ENCODE measurements at places on chromosomes 2 and 18.

DNA sequence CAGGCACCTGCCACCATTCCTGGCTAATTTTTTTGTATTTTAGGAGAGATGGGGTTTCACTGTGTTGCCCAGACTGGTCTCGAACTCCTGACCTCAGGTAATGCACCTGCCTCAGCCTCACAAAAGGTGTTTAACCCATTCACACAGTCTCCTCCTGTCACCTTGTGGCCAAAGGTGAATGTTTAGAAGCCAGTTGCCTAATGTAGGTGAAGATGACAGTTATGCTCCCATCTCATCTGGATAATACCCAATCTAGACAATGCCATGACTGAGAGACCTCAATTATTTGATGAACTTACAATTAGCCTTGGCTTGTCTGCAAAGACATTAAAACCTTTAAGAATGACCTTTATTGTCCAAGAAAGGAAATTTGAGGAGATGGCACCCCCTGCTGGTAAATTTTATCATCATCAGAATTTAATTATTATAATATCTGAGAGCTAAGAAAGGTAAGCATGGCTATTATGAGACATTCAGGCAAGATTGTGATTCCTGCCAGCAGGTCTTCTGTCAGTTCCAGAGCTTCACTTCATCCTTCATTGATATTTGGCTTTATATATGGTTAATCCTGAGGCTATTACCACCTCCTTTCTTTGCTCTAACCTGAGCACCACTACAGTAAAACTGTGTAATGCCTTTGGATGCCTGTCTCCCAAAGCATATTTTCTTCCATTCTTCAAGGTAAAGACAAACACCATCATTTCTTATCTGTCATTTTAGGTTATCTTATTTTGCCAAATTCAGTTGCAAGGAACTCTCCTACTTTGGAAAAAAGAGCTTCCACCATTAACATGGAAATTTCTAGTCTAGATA, 117.6 kb downstream of the FAM124B start:
- DNase-seq, result peak; percentile 49

DNA sequence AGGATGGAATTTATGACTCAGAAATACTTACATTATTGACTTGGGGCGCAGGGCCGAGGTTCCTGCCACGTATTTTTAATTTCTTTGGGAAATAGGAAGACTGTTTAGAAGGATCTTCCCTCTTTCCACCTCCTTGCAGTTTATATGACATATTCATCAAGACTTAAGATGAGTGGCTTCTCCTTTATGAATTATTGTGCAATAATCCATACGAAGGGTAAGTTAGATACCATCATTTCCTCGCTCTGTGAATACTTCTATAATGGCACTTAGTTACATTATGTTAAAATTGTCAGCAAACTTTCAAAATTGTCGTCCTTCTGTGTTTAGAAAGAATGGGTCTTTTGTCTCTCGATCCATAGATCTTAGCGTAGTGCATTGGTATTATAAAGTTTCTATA, 328.8 kb upstream of the UBE2E3 start:
- DNase-seq, result no peak

- DNase-seq, result no peak
Observed at GRCh38 chr18:71441156-71441555, 1103.0 kb downstream of the CBLN2 start.

GRCh38 chr2:216857131-216857550, 2.7 kb downstream of the TNP1 start:
- no peak for DNase-seq

DNA sequence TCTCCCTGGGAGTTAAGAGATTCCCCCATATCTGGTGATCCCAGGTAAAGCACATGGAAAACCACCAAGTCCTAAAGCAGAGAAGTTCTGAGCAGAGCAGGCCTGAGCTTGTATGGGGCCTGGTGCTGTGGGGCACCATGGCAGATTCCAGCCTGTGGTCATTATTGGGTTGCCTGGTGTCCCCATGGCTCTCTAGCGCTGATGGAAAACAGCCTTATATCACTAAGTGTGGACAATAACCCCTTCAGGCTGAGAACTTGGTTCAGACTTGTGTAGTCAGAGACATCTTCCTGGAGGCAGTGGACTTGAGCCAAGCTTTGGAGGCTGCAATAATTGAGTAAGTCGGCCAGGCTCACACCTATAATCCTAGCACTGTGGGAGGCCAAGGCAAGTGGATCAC, 96.8 kb downstream of the MCFD2 start:
- no peak for DNase-seq

DNA sequence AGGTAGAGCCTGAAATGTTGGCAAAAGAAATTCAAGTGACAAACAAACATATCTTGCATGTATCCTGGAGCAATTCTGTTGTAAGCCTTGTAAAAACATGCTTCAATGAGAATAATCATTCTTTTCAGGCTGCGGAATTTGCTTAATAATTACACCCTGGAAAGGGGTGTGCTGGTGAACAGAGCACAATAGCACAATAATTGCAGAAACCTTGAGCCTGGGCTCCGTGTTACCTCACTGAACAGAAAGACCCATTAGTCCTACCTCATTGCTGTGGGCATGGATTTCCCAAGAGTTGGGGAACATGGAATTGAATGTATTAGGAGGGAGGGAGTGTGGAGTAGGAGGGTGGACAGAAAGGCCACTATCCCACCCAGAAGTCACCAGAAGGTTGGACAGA, 168.0 kb upstream of the ALKAL2 start:
- no peak for DNase-seq

DNA sequence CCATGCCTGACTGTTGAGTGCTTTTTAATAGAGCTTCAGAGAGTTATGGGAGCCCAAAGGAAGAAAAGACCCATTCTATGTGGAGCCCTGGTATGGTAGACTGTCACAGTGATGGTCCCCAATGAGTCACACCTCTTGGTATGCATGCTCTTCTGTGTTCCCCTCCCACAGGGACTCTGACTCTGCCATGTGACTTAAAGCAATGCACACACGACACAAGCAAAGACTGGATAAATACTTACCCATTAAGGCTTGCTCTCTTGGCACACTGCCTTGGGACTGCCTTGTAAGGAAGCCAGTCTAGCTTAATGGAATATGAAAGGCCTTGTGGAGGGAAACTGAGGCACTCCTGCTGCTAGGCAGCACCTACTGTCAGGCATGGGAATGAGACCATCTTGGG, 16.7 kb upstream of the DTNB start:
- DNase-seq, result no peak

DNA sequence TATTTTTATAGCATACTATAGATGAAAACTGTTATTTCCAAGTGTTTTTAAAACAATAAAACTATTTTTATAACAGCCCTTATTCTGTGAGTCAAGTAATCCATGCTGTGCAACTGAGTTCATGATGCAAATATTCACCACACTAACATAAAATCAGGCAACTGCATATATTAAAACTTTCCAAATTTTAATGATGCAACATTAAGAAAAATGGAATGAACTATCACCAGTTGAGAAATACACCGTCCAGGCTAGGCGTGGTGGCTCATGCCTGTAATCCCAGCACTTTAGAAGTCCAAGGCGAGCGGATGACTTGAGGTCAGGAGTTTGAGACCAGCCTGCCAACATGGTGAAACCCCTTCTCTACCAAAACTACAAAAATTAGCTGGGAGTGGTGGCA, 114.5 kb downstream of the CDH2 start:
- DNase-seq, result no peak

DNA sequence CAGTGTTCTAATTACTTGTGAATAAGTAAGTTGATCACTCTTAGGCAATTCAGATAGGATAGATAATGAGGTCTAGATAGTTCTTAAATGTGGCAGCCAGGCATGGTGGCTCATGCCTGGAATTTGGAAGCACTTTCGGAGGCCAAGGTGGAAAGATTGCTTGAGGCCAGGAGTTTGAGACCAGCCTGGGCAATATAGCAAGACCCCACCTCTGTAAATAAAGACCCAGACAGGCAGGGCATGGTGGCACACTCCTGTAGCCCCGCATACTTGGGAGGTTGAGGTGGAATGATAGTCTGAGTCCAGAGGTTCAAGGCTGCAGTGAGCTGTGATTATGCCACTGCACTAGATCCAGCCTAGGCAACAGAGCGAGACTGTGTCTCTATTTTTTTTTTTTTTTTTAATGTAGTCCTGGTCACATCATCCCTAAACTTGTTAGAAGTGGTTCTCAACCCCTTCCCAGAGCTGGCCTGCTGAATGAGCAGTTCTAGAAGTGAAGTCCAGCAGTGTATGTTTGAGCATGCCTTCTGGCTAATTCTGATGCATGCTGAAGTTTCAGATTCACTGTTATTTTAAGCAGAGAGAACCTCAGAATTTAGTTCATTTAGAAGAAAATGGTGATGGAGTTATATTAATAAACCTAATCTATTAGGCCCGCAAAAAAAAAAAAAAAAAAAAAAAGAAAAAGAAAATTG, 306.2 kb downstream of the PRKCE start:
- DNase-seq, result no peak

DNA sequence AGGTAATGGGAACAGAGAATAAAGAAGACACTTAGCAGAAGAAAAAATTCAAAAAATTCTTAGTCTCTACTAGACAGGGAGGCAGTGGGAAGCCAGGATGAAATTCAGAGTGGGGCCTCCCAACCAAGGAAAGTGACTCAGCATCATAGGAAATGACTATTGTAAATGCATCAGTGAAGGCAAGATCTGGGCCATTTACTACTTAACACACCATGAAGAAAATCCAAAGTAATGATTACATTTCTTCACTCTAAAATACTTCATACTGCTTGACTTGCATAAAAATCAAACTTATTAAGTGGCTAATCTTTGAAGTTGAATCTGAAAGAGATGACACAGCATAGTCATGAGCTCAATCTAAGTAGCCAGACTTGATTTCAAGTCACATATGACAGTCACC, 405.8 kb upstream of the SLC39A10 start:
- DNase-seq, result no peak

DNA sequence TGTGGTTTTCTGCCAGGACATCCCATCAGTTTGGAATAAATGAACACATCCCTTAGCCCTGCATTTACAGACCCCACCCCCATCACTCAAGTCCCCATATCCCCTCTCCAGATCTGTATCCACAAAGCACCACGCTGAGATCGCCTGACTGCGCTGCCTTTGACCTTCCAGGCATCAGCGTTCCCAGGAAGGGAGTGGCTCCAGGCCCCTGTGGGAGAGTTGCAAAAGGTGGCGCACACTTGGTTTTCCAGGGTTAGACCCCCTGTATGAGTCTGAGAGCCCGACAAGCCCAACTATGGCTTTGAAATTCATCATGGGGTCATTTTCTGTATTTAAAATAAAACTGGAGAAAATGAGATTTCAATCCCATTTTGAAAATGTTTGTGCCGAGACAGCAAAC, 137.0 kb upstream of the ZNF236 start:
- DNase-seq, result no peak

GRCh38 chr2:9422321-9423099, 818 bp downstream of the ITGB1BP1 start:
- peak; percentile 46 for DNase-seq

DNA sequence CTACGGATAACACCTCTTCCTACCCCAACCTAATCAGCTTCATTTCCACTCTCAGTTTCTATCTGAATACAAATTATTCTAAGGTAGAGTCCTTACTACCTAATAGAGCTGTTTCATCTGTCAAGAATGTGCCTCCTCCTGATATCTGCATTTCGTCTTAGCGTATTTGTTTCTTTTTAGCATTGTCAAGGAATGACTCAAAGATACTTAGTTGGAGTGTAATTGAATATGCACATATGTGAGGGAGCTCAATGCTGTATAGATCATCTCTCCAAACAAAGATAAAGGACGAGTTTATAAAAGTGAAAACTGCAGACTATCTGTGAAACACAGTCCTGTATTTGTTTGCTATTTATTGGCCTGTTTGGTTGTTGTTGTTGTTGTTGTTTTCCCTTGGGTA, 2059.4 kb upstream of the CELF4 start:
- DNase-seq, result no peak

GRCh38 chr18:9711361-9712129, 3.4 kb downstream of the RAB31 start:
- peak; percentile 22 for DNase-seq

DNA sequence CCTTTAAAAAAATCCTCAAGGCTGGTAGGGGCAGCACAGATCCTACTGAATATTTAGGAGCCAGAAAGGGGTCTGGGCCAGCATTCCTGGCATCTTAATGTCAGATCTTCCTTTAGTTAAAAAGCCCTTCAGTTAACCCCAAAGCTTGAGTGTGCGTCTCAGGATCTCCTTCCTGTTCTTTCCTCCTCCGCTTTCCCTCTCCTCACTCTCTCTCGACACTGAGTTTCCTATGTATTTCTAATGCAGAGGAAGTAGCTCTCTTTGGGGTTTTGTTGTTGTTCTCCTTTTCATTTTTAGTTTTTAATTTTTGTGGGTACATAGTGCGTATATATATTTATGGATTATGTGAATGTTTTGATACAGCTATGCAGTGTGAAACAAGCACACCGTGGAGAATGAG, 109.9 kb upstream of the COPS8 start:
- no peak for DNase-seq

DNA sequence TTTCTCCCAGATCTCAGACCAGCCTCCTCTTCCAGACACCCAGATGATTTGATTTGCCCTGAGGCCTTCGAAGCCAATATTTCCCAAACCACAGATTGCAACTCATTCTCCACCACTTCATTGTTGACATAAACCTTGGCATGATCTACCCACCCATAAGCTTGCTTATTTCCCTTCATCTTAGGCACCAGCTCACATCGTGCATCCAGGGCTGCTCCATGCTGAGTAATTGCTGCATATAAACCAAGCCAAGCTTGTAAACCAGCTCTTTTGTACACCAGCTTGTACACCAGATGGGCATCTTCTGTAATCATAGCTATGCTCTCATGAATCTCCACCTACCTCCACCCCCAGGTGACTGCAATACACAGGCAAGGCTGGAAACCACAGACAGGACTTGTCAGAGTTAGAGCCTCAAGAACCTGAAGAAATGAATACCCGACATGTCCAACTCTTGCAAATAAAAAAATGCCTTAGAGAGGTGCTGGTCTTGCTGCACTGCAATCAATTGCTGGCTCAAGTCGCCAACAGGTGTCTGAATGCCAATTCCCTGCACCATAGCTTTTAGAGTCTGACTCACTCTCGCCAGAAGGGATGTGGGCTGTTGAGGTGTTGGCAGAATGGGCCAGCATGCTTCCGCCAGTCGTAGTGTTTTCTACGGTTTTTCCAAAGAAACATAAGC, 31.5 kb downstream of the TRABD2A start:
- DNase-seq, result peak; percentile 61

Data from CD4-positive, alpha-beta T cell treated with Interleukin-12 subunit alpha and Interleukin-12 subunit beta, for 1 hour (primary cell).